ENCODE measurements at places on chromosomes 12 and 14. TPM values are rescaled to one million over a fixed set of nuclear protein-coding genes. Genes with fewer than 3 reads are reported as not detected.

GRCh38 chr12:51124504-51124903 is 41.1 kb upstream of the CSRNP2 start:
- DNase-seq = no peak

DNA sequence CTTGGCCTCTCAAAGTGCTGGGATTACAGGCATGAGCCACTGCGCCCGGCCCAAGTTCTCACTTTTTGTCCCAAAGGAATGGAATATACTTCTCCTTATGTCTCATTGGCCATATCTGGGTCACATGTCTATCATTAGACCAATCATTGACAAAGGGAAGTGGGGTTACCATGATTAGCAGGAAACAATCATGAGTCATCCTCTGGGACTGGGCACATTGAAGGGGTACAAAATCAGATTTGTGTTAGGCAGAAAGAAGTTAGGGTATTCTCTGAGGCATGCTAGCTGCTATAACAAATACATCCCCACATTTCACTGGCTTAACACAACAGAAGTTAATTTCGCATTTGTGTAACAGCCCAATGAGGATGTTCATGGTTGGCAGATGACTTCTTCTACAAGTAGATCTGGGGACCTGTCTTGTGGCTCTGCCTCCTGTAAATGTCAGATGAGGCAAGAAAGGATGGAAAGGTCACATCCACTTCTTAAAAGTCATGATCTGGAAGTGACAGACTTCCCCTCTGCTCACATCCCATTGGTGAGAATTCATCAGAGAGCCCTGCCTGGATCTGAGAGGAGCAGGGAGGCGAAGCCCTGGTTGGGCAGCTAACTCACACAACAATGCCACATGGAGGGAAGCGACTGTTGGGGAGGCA is 3.1 kb downstream of the CCDC63 start:
- no peak for DNase-seq

- DNase-seq = no peak
Measured at GRCh38 chr12:49869816-49870500, 27.1 kb upstream of the BCDIN3D start.

- DNase-seq = no peak
Measured at GRCh38 chr12:25054076-25054782, 105.3 kb upstream of the BCAT1 start.

DNA sequence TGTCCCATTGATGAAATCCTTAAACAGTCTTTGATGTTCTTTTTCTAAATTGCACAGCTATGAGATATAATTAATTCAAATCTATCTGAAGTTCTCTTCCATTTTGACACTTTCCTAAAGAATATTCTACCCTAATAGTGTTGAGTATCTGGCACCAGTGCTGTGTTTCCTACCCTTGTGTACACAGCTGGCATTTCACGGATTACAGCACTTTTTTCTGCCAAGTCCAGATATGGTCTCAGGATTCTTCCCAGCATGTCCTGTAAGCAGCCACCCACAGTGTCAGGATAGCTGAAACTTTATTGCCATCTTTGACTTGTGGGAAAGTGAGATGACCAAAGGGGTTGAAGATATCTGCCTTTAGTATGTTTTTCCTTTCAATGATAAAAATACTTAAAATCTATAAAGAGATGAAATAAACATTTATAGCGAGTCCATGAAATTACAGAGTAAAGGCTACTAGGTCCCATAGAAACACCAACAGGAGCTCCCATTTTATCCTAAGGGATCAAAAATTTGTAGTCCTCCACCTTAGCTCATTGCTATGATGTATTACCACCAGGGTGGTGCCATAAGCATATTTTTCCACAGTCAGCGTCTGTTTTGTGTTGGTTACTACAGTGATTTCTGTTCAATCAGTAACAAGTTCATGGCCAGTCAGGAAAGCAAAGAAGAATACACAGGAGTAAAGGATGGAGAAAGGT is 96.7 kb downstream of the TRHDE start:
- no peak for DNase-seq

DNA sequence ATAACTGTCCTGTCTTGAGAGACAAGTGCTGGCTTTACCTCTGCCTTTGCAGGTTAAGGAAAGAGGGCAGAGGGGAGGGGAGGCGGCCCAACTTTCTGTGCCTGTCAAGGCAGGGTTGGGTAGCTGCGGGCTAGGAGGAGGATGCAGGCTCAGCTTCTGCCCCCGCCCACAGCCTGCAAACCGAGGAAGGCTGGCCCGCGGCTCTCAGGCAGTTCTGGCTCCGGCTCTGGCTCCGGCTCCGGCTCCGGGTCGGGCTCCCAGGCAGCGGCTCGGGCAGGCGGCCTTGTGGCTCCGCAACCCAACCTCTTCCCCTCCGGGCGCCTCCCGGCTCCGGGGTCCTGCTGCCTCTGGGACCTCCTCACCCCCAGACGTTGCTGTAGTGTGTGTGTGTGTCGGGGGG is 92.9 kb downstream of the TMEM30B start:
- no peak for DNase-seq

Gene DLGAP5
- total RNA-seq = 2.4 TPM

GRCh38 chr12:96140174-96140573 is 54.0 kb upstream of the ELK3 start:
- no peak for DNase-seq

- DNase-seq = no peak
Measured at GRCh38 chr14:95256776-95257060, 63.0 kb downstream of the CLMN start.

Gene RD3L
- not detected for total RNA-seq

Gene ESRRB
- not detected for total RNA-seq

Gene RPGRIP1
- 0.35 TPM for total RNA-seq

GRCh38 chr12:106687672-106688071 is 86.8 kb upstream of the RIC8B start:
- no peak for DNase-seq

GRCh38 chr14:99612738-99613330 is 8.8 kb upstream of the CCDC85C start:
- no peak for DNase-seq

- no peak for DNase-seq
Measured at GRCh38 chr12:80262346-80262745, 163.0 kb downstream of the OTOGL start.

Gene TGM1
- total RNA-seq = 2.6 TPM

- no peak for DNase-seq
Measured at GRCh38 chr14:69715725-69716477, 51.0 kb upstream of the SRSF5 start.

Measured in activated T-cell treated with anti-CD3 and anti-CD28 coated beads, Interleukin-2, amount 50 U/mL, for 4 hours (primary cell).